ENCODE measurements at places on chromosomes 2 and 18.

- no peak for DNase-seq
These were observed 54.8 kb downstream of the ATP9B start for GRCh38 chr18:79123948-79124347.

GRCh38 chr18:25832001-25832604, 258.3 kb downstream of the SS18 start:
- peak; percentile 7 for DNase-seq

GRCh38 chr2:210551001-210551400, 5.4 kb upstream of the CPS1 start:
- DNase-seq: no peak

DNA sequence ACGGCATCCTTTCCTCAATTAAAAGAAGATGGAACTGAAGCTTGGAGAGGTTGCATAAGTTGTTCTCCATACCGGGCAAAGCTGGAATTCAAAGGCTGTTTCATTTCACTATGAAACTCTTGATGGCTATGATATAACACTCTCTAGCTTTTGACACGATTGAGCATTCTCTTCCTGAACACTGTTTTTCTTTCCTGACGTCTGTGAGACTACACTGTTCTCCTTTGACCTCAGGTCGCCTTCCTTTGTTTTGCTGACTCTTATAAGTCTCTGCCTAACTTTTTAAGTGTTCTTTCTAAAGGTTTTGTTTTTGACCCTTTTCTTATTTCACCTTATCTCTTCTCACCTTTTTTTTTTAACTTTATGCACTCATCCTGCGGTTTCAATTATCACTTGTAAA, 261.8 kb upstream of the LINC00305 start:
- DNase-seq: no peak

DNA sequence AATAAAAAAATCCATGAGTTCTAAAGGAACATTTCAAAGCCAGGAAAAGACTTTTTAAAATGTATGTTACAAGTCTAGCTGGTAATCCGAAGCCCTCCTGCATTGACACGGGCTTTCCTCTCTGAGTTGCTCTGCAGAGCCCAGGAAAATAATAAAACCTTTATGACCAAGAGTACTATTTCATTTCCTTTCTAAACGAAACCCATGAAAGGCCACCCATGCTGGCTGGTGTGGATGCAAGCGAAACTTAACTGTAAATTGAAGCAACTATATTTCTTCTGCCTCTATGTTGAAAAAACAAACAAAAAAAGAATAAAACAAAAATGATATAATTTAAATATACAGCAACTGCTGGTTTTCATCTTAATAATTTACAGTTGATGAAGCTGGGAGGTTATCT, 41.3 kb upstream of the ZNF532 start:
- no peak for DNase-seq

- no peak for DNase-seq
These were observed 67.2 kb downstream of the GREB1L start for GRCh38 chr18:21309248-21309647.

- no peak for DNase-seq
These were observed 69.8 kb upstream of the EPB41L5 start for GRCh38 chr2:119943058-119943457.

GRCh38 chr2:182066400-182067087, 80.9 kb downstream of the PPP1R1C start:
- DNase-seq: peak; percentile 86

- no peak for DNase-seq
These were observed 21.6 kb downstream of the DNMT3A start for GRCh38 chr2:25320077-25320476.

DNA sequence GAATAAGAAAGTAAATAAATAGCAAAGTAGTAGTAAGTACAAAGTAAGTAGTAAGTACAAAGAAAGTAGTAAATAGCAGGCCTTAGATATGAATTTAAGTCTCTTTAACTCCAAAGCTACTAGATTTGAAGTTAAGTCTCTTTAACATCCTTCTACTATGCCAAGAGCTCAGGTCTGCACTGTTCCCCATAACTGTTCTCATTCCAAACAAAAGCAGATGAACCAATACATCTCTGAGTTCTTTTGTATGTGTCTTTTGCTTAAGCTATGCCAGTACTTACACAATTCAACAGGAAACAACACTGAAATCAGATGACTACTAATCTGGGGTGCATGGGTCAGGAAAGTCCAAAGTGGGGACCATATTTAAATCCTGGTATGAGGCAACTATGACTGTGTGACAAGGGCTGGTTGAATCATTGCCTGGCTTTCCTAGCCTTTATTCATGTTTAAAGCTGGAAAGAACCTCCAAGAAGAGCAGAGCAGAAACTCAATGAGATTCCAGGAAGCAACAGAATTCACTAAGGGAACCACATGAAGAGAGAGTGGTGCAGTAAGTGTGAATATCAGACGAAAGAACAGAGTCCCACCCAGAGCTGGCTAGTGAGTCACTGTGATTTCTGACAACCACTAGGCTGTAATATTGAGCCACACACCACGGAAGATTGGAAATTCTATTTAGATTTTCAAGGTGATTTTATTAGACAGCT, 51.0 kb upstream of the CYP26B1 start:
- no peak for DNase-seq

DNA sequence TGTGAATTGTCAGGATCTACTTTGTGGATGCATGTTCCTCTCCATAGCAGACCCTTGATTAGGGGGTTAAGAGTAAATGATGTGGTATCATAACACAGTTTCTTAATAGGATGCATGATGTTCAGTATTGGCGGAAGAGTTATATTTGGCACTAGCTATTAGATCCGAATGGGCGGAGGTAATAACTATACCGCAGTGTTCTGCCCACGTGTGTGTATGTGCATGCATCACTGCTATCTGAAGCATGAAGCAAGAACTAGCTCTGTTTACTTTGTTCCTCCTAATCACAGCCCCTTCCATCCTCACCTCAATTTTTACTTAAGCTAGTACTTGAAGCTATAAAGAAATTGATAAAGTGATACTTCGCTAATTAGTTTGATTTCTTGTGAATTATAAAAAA, 159.6 kb upstream of the NOSTRIN start:
- no peak for DNase-seq

GRCh38 chr18:45890606-45891005, 65.1 kb downstream of the SIGLEC15 start:
- DNase-seq: no peak

DNA sequence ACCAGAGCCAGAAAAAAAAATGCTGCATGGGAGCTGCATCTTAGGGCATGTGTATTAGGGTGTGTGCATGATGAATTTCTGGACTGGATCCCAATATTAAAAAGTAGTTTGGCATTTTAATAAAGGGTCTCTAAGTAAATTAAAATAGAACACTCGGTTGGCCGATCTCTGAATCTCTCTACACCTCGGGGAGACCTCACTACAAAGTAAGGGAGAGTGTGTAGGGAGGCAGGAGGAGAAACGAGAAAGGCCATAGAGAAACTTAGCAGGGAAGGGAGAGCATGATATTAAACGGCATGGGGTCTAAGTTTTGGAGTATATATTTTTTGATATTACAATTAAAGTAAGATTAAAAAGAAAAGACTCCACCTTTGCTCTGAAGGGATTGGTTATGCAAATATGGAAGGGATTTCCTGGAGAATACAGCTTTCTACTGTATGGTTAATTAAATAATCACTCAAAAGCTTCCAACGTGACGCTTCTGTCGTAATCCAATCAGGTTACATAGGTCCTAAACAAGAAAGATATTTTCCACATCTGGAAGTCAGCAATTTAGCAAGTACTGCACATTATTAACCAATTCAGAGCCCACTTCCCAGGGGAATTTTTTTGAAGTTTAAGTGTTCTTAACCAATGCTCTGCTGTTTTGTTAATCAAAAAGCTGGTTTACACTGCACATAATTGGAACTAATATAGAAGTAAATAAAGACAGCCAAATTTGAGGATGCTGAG, 1.0 kb upstream of the ZEB2 start:
- DNase-seq: no peak

DNA sequence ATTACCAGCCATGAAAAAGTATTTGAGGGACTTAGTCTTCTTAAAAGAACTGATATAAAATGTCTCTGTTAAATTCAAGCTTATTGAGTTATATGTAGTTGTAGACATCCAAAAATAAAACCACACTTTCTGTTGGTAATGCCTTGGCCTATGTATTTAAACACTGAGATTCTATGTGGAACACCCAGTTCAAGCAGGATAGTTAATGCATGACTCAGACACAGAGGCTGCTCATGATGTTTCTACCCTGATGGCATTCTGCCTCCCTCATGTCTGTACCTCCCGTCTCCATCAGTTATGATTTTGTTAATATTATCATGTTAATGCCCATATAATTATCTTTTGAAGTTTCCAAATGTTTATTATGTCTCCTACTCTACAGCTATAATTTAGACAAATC, 164.5 kb downstream of the XIRP2 start:
- peak; percentile 45 for DNase-seq

DNA sequence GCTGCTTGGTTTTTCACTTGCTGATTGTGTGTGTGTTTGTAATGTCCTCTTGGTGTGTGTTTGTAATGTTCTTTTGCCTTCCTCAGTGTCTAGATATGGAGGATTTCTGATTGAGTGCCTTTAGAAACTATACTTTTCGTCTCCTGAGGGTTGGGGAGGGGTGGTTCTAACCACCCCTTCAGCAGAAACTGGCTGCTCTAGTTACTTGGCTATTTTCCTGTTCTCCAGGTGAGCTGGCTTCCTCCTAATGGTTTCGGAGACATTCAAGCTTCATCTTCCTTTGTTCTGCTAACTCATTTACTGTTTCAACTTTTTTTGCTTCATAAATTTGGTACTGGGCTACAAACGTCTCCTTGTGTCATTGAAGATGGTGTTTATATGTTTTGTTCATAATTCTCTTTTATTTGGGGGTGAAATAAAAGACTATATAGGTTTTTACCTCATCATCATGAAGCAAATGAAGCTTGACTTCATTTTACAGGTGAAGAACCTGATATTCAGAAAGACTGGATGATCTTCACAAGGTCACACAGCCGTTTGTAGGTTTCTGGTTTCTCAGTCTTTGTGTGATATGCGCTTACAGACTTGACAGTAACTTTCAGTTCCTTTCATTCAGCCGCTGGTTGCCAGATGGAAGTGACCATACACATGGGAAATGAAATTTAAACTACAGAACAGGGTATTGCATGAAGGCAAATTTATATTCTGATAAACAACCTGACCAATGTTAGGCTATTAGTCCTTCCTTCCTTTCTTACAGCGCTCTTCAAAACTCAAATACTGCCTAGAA, 238.5 kb downstream of the GALR1 start:
- no peak for DNase-seq

DNA sequence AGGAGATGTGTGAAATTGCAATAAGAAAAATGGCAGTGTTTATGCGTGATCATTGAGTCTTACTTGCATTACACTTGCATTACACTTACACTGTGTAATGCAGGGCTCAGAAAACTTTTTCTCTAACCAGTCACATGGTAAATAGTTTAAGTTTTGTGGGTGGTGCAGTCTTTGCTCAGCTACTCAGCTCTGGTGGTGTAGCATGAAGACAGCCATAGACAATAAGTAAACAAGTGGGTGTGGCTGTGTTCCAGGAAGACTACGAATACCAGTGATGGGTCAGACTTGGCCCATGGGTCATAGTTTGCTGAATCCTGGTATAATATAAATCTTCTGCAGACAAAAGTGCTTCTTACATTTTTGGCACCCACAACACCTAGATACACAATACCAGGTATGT, 115.6 kb upstream of the CYP1B1 start:
- DNase-seq: no peak

DNA sequence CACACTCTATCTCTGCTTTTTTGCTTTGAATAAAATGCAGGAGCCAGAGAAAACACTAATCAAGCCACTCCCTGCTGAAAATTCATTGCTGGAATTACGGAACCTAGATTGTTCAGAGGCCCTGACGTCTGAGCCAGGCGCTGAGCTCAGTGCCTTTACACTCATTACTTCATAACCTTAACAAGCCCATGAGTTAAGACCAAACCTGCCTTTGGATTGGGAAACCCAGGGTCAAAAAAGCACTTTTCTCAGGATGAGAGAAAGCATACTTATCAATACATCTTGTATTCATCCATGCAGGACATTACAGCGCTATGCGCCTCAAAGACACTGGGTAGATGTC, 762 bp downstream of the INO80C start:
- no peak for DNase-seq

- no peak for DNase-seq
These were observed 1072.0 kb downstream of the CBLN2 start for GRCh38 chr18:71471963-71472725.

- no peak for DNase-seq
These were observed 138.9 kb downstream of the LTBP1 start for GRCh38 chr2:33085646-33086045.

- DNase-seq: no peak
These were observed 263.4 kb downstream of the AGAP1 start for GRCh38 chr2:235757212-235757611.

DNA sequence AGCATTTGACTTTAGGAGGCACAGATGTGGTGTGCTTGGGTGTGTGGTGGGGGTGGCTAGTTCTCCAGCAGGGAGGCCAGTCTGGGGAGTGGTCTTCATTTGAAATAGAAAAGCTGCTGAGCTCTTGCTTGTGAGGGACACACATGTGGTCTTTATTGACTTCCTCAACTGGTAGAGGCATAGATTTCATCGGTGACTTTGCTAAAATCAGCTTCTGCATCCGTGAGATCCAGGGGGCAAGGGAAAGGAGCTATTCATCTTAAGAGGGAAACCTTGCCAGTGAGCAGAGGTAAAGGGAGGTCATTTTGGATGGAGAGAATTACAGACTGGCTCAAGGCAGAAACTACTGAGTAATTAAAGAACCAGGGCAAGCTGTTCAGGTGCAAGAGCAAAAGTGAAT, 4.7 kb downstream of the MAPRE3 start:
- no peak for DNase-seq

GRCh38 chr2:224650815-224651439, 65.2 kb downstream of the CCDC195 start:
- peak; percentile 11 for DNase-seq

- DNase-seq: no peak
These were observed 114.5 kb downstream of the TTC27 start for GRCh38 chr2:32742376-32742775.

- no peak for DNase-seq
These were observed 222.4 kb upstream of the COL3A1 start for GRCh38 chr2:188751816-188752215.

- DNase-seq: no peak
These were observed 218.9 kb upstream of the COPS8 start for GRCh38 chr2:236866542-236867340.

GRCh38 chr2:36343606-36344005, 12.0 kb upstream of the CRIM1 start:
- no peak for DNase-seq

GRCh38 chr2:200662727-200663126, 76.9 kb downstream of the AOX1 start:
- DNase-seq: no peak

DNA sequence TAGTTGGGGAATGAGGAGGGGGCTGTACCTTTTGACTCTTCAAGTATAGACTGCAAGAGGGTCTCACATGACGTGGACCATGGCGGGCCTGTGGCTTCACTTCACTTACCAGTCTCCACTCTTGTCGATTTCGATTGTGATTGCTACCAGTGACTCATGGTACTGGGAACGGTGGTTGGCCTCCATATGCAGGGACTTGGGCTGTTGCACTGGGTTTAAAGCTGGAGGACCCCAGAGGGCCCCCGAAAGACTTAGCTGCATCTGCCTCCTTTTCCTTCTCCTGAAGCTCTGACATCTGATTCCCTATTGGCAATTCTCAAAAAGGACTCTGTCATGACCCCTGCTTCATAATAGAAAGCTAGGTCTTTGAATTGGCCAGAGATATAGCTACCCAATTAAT, 43.4 kb downstream of the HK2 start:
- no peak for DNase-seq
